Vagina (tissue), 2 donors: ENCODE measurements at places on chromosomes 1 and 21.

DNA sequence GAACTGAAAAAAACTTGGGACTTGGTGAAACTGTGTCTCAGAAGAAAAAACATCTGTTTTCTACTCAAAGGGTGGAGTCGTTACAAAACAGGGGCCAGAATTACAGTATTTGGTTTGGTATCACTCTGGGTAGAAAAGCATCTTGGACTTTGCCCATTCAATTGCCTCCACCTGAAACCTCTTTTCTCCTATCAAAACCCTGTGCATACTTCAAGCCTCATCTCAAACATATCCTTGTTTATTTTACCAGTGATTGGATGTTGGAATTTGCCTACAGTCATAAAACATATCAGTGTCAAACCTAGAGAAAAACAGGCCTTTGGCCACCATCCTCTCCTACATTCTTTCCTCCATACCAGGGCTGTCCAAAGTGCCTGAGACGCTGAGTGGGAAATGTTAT is 281.5 kb downstream of the PLPP3 start:
- no peak for DNase-seq

DNA sequence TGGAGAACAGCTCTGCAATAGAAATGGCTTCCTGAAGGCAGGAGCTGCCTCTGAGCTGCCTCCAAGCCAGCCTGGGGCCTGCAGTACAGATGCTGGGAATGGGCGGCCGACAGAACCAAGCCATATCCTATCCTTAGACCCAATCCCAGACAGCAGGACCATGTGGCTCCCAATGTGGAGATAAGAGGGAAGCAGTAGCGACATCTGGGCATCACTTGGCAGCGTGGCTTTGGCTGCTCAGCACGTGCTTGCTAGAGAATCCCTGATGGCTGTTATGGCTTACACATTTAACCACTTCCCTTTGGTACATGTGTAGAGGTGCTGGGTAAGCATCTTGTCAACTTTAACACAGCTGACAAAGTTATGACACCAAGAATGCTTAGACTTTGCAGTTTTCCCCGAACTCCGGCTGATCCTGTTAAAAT is 87.7 kb downstream of the MAN1C1 start:
- DNase-seq, result no peak

DNA sequence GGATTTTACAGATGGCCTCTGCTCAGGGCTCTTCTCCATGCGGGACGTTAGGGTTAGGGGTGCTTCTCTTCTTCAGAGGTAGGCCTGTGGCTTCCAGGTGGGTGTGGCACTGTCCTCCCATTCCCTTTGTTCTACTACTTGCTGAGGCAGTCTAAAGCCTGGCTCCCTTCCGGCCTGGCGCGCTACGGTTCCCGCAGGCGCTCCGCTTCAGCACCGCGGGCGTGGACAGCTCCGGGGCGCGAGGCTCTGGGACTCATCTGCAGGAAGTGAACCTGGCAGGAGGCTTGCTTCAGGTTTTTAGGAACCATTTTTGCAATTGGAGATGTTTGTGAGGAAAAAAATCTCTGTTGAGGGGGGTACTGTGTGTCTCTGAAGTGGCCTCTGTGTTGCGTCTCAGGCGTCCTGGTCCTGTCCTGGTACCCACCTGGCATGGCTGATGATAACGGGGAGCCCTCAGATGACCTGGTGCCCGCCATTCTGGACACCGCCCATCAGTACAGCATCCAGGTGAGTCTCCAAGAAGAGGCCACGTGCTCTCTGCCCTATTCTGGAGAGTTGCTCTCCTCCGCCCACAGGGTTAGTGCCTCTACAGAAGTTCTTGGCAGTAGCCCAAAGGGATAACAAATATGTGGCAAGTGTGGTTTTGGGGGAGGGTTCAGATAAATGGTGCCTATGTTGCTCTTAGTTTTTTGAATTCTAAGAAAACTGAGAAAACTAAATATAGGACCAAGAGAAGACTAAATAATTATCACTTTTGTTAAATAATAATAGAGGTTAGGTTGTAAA is 1.9 kb downstream of the MANEAL start:
- DNase-seq, result no peak

DNA sequence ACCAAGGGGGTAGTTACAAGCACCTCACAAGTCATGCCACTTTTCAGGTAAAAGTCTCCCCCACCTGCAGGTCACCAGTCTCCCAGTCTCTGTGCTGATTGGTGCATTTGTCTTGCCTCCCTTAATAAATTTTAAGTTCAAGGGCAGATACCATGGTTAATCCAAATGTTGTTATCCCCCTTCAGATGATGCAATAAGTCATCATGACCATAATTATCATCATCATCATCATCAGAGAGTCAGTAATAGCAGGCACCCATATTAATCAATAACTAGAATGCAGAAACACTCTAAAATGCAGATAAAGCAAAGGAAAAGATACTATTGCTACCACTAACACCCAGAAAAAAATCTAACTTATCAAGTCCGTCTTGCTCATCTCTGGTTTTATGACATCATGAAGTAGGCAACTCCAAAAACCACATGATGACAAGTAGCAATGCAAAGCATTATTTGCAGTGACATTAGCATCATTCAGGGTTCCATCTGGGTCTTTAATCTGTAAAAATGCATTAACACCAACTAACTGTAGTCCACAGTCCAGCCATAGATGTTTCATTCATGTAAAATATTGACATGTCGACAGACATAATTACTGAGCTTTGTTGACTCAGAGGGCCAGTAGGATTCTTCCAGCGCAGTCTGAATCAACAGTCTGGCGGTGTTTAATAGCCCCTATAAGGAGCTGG is 492.0 kb upstream of the RUNX1 start:
- DNase-seq, result no peak

- no peak for DNase-seq
These were observed 8.9 kb downstream of the RAB3B start for GRCh38 chr1:51981555-51981954.

DNA sequence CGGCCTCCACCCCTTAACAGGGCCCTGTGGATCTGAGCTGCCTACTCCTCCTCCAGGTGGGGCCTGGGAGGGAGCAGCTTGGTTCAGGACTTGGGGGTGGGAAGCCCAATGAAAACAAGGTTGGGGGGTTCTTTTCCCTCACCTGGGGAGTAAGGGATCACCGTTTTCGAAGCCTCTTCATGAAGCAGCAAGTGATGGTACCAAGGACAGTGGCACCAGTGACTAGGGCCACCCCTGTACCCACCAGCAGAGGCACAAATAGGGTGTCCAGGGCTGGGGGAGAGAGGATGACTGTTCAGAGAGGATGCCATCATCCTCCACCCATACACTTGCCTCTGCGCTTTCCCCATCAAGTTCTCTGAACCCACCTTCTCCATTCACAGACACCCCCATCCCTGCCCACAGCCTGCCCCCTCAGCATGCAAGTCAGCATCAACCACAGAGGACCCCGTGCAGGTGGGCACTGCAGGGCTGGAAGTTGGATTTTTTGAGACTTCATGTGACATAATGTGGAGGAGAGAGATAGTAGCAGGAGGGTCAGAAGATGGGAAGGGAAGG is 6.7 kb downstream of the IGSF8 start:
- no peak for DNase-seq

DNA sequence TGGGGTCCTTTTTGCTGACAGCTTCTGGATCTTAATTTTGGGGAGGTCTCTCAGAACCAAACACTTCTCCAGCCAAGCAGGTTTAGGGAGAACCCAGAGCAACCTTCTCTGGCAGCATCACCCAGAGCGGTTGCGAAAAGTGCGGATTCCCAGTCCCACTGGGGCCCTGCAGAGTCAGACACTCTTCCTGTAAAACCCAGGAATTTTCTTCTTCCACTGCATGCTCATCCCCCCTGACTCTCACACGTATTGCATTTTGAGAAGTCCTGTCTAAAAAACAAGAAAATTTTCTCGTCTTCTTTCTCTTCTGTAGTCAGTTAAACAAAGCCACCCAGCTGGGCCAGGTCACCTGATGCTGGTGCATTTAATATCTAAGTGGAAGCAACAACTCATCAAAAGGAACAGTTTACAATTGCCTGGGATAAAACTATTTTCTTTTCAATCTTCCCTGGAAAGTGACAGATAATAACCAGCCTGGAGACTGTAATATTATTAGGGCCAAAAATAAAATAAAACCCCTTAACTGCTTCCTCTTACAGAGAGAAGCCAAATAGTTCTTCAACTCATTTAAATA is 156.0 kb downstream of the IGSF21 start:
- DNase-seq, result no peak

DNA sequence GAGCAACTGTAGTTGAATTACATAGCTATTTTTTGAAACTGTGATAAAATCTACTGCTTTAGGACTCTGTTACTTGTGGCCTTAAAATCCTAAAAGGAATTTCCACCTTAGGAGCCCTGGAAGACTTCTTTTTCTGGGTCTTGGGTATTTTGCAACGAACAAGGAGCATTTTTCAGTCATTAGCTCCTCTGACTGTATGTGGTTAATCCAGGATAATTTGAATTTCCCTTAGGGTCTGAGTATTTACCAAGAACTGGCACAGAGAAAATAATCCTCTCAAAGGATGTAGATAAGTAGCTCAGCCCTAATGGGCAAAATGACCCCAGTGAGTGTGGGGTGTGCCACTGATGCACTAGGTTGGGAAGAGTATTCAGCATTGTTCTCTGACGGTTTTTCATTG is 170.4 kb downstream of the VAV3 start:
- no peak for DNase-seq

GRCh38 chr1:202126426-202126825 is 3.7 kb downstream of the GPR37L1 start:
- no peak for DNase-seq

GRCh38 chr1:111234258-111234657 is 6.7 kb downstream of the CHI3L2 start:
- no peak for DNase-seq

DNA sequence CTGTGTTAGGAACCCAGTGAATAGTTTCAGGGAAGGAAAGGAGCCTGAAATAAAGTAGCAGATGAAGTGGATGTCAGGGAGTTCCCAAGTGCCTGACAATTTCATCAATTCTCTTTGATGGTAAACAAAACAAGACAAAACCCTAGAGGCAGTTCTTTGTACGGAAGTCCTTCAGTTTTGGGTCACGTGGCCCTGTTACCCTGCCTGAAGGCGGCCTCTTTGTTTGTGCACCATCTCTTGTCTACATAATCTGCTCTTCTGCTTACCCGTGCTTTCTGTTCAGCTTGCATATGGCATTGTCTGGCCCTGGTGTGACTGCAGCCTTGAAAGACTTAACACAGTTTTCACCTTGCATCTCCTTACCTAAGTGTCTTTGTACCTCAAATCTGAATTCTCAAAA is 166.7 kb upstream of the DUSP10 start:
- DNase-seq, result no peak

- DNase-seq, result no peak
These were observed 112.2 kb downstream of the RYR2 start for GRCh38 chr1:237154157-237154556.

DNA sequence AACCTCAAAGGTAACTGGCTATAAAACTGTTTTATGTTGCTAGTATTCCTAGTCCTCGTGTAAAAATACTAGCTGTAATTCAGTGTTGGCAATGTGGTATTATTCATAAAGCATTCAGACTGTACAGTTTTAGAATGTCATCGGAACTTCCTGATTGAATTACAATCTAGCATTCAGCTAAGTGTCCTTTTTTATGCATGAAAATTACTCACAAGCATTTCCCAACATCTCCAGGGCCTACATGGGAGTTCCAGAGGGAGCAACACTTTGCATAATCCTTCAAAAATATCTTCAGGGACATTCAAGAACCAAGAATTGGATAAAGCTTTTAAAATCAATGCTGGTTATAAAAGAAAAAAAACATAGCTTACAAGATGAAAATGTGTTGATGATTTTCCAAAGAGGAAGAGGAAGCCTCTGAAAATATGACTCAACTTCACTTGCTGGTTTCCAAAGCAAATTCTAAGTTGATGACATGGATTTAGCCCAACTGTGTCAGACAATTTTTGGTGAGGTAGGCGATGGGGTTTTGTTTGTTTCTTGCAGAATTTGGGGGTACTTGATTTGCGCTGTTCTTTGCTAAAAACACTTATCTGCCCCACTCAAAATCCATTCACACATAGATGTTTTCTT is 137.8 kb downstream of the SLC44A5 start:
- DNase-seq, result no peak

DNA sequence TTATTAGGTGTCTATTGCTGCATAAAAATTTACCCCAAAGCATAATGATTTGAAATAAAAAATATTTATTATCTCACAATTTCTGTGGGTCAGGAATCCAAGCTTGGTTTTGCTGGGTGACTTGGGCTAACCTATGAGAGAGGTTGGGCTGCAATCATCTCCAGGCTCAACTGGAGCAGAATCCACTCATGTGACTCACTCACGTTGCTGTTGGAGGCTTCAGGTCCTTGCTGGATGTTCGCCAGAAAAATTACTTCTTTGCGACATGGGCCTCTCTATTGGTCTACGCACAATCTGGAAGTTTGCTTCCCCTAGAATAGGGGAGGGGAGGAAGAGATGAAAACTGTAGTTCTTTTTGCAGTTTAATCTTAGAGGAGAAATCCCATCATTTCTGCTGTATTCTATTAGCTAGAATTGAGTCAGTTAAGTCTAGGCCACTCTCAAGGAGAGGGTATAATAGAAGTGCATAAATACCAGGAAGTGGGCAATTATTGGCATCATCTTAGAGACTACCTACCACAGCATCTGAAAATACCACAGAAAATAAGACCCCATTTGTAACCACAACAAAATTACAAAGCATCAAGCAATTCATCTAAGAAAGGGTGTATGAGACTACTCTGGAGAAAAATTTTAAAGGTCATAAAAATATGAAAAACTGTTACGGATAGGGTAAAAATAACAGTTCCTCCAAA is 5.7 kb upstream of the FASLG start:
- no peak for DNase-seq

DNA sequence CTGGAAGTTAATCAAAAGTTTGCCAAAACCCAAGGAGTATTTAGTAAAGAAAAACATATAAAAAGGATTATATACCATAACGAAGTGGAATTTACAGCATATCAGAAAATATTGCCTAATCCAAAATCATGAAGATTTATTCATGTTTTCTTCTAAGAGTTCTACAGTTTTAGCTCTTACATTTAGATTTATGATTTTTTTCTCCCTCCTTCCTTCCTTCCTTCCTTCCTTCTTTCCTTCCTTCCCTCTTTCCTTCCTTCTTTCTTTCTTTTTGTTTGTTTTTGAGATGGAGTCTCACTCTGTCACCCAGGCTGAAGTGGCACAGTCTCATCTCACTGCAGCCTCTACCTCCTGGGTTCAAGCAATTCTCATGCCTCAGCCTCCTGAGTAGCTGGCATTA is 15.7 kb upstream of the PRSS38 start:
- DNase-seq, result no peak

DNA sequence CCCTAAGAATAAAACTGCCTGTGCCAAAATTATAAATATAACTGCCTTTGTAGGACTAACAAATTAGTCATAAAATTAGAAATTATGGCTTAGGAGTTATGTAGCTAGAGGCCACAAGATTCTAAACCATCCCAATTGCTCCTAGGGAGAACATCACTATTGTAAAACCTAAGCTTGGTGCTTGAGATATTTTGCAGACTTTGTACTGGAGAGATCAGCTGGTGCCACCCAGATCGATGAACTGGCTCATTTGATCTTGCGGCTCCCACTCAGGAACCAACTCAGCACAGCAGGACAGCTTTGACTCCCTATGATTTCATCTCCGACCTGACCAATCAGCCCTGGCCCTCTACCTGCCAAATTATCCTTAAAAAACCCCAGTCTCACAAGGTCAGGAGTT is 30.6 kb downstream of the HHAT start:
- DNase-seq, result no peak
